ENCODE measurements at places on chromosomes 5 and 9.

- DNase-seq: no peak
Observed at GRCh38 chr5:2738156-2738699, 13.2 kb downstream of the IRX2 start.

GRCh38 chr9:134852906-134853654 lies 27.5 kb upstream of the FCN2 start:
- no peak for DNase-seq

GRCh38 chr5:54669285-54669684 lies 151.7 kb downstream of the SNX18 start:
- no peak for DNase-seq

DNA sequence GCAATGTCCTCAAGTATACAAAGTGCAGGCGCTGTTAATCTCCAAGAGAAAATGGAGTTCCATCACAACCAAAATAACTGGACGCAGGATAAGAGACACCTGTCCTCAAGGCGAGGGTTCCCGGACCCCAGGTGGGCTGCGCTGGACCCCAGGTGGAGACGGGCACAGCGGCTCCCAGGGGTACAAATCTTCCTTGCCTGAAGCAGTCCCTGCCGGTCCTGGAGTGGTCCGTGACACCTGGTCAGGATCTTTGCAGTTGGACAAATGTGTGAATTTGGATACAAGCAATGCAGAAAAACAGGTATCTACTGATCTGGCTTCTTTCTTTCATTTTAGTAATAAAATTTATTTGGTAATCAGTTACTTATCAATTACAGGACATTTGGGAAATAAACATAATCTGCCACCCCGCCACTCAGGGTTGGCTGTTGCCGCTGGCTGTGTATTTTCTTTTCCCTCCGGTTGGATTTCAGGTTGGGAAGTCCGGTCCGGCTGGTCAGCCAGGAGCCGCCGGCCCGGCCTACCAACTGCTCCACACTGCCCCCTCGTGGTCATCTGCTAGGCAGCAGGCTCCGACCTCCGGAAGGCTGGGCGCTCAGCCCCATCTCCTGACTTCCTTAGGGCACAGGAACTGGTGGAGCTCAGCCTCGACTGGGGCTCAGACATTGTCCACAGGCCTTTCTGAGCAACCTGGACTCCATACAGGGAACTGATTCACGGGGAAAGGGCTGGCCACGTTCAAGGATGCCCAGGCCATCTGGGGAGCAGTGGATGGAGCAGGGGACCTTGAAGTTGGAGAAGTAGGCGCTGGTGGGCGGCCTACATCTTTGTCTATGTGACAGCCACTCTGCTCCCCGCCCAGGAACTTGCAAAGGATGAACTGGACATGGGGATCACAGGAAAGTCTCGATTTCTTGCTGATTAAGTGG lies 43.4 kb downstream of the NXNL2 start:
- peak; percentile 63 for DNase-seq

DNA sequence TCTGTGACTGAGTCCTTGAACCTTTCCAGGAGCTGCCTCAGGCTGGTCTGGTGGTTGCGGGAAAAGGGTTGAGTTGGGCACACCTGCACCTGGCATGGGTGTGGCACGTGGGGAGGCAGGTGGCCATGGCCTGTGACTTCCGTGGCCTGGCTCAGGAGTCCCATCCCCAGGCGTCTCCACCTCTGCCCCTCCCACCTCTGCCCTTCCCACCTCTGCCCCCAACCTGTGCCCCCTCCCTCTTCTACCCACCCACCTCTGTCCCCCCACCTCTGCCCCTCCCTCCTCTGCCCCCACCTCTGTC lies 1.9 kb upstream of the QRFP start:
- DNase-seq: no peak

GRCh38 chr9:134190232-134191121 lies 26.1 kb upstream of the RNU6ATAC start:
- DNase-seq: no peak

DNA sequence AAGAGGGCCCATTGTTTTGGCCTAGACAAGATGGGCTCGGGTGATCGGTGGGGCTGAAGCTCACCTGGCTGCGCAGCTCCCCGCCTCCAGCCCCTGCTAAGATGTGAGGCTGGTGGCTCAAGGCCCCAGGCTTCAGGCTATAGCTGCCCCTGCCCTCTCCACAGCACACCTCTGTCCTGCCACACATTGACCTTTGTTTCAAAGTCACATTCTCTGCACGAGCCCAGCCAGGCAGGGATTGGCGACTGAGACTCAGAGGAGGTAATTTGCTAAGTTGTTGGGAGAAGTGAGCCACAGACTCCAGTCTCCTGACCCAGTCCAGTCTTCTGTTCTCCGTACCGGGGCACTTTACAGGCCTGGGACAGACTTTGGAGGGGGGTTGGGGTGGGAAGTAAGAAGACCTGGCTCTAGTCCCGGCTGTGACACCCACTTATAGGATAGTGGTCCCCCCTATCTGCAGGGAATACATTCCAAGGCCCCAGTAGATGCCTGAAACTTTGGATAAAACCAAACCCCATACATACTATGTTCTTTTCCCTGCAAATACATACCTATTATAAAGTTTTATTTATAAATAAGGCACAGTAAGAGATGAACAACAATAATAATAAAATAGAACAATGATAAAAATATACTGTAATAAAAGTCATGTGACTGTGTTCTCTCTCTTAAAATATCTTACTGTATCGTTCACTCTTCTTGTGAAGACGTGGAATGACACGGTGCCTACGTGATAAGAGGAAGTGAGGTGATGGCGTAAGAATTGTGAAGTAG lies 13.3 kb downstream of the PDGFRB start:
- DNase-seq: no peak

- DNase-seq: no peak
Observed at GRCh38 chr5:54887663-54888062, 97.7 kb downstream of the ESM1 start.

DNA sequence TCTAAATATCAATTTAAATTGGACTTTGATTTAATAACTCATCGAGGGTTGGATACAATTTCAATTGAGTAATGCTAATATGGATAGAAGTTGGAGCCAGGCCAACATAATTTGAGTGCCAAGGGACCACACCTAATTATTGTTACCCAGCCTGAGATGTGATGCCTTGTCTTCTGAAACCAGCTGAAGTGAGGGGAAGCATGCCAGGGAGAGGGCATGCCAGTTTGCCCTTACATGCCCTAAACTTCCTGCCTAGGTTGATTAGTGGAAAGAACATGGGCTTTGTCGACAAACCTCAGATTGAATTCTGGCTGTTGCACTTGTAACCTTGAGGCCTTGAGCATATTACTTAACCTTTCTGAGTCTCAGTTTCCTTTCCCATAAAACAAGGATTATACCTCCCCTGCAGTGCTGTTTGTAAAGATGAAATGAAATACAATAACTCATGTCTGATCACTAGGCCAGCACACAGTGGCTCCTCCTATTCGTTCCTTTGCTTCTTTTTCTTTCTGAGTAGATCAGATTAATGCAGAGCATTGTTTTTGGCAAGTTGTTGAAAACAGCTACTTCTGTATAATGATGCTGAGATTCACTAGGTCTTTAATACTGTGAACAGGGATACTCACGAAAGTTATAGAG lies 412.8 kb downstream of the TLE4 start:
- no peak for DNase-seq

- DNase-seq: no peak
Observed at GRCh38 chr5:52269859-52270258, 517.9 kb upstream of the ITGA1 start.

- no peak for DNase-seq
Observed at GRCh38 chr9:91220021-91220420, 141.7 kb downstream of the AUH start.

DNA sequence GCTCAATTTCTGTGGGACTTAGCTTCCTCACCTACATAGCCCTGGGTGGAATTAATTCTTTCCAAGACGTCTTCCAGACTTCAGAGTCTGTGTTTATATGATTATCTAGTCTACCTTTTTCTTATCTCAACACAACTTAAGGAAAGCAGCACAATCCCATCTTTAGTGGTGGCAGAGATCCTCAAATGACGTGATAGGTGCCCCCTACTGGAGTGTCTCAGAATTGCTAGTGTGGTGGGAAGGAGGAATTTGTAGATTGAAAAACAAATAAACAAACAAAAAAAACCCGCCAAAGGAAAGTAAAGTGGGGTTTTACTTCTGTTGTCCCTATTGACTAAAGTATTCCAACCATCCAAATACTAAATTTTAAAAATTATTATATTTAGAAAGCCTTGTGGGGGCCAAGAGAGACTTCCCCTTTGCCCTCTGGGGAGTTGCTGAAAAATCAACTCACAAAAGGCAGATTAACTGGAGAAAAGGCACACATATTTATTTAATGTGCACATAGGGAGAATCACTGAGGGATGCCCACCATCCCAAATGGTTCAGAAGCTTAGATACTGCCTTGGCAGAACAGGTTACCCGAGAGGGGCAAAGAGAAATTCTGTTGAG lies 283.3 kb downstream of the TMEM167A start:
- DNase-seq: peak; percentile 19

- DNase-seq: no peak
Observed at GRCh38 chr9:129561594-129562281, 59.2 kb downstream of the C9orf50 start.

GRCh38 chr5:95895771-95896170 lies 65.9 kb downstream of the ELL2 start:
- no peak for DNase-seq

DNA sequence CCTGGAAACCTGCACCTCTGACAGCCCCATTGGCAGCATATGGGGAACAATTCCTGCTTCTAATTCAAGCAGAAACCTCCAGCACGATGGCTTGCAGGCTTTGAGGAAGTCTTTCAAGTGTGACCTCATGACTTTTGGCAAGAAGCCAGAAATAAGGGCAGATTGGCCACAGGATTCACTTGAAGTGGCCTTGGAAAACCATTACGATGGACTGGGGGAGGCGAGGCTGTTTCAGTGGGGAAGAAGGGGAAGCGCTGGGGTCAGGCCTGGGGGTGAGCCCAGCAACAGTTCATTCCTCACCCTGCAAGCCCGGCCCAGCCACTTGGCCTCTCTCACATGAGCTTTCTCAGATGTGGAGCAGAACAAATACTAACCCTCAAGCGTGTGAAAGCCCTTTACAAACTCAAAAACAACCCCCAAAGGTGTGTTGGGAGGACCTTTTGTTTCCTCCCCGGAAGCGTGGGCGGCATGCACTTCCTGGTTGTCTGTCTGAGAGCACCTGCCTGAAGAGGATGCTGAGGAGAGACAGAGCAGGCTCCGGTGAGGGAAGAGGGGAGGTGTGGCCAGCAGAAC lies 26.9 kb upstream of the EEIG1 start:
- DNase-seq: no peak

GRCh38 chr9:112971415-112971814 lies 40.6 kb downstream of the ZNF883 start:
- DNase-seq: peak; percentile 25

- no peak for DNase-seq
Observed at GRCh38 chr5:53362521-53362941, 117.9 kb upstream of the FST start.

- DNase-seq: no peak
Observed at GRCh38 chr9:112274600-112274999, 58.8 kb downstream of the PTBP3 start.

- no peak for DNase-seq
Observed at GRCh38 chr5:9766581-9766980, 136.4 kb upstream of the TAS2R1 start.

GRCh38 chr5:143186623-143187022 lies 216.9 kb downstream of the NR3C1 start:
- no peak for DNase-seq

GRCh38 chr5:169079697-169080096 lies 221.2 kb downstream of the SLIT3 start:
- DNase-seq: no peak

DNA sequence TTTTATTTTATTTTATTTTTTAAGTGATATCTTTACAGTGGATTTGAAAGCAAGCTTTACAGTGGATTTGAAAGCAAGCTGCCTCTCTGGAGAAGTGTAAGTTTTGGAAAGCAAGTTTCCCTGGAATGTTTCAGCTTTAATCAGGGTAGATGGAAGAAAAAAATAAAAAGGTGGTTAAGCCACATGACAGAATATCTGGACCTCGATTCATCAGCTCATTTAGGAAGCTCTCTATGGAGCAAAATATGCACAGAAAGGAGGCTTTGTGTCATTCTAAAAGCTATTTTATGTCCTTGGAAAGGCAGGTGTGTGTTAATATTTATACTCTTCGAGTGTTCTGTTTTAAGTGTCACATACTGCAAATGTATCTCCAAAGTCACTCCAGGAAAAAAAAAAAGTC lies 409.2 kb upstream of the KLF4 start:
- no peak for DNase-seq

DNA sequence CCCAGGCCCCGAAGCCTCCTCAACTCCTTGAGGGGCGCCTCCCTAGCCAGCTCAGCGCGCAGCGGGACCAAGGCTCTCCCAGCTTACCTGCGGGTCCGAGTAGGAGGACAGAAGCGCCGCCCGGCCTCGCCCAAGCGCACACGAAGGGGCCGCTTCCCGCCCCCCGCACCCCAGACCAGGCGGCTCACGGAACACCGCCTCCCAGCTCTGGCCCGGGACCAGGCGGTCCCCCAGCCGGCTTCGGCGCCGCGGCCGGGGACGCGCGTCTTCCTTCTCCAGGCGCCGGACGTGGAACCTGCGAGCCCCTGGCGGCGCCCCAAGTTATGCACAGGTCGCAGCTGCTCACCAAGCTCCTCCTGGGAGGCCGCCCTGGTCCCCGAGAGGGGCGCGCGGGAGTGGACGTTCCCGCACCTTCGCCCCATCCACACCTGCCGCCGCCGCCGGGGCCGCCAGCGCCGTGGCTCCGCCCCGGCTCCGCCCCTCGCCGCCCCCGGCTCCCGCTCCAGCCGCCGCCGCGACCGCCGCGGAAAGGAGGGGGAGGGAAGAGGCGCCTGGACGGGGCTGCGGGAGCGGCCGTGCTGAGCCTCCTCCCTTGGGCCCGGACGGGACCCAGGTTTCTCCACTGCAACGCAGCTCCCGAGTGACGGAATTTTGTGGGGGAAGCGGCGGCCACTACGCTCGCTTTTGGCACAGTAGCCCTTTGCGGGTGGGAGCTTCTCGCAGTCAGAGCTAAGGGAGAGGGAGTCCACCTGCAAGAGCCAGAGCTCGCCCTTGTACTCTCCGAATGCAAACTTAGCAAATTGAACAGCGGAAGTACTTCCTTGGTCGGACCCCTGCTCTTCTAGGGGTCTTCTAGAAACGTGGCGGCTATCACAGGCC lies 77.5 kb upstream of the IFNE start:
- DNase-seq: peak; percentile 5

GRCh38 chr5:131081374-131081773 lies 83.7 kb downstream of the HINT1 start:
- no peak for DNase-seq

DNA sequence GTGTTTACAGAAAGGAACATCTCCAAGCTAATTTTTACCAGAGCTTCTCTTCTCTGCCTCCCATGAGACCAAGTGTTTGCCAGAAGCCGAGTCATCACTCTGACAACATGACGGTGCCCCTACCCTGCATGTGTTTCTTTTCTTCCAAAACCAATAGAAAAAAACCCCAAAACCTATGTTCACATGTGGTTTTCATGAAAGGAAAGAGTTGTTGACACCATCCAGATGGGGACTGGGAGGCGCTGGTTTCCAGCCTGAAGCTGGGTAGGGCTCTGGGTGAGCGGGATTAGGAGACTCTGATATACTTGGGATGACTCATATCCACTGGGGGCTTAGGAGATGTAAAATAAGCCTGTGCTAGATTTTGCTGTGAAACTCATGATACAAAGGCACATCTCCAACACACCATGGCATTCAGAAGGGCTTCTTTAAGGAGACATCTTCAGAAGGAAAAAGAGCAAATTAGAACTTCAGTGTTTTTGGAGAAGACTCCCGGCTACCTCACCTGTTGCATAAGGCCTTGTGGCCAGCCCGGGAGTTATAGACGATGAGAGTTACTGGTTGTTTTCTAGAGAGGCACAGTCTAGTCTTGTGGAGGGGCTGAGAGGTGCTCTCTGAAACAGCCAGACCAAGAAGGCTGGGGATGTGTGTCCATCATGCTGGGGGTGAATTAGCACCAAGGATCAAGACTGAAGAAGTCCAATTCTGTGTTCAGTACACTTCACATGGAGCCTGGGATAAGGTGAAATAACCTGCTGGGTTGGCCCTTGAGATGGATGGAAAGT lies 108.9 kb upstream of the LHFPL2 start:
- no peak for DNase-seq
